ENCODE measurements at places on chromosomes 11 and 22.

GRCh38 chr11:43834286-43834685 lies 46.3 kb upstream of the ALKBH3 start:
- H3K27ac ChIP-seq = no peak overlapping the region
- DNase-seq = no peak
- H3K27me3 ChIP-seq = no peaks in the 10 kb centered on the region
- H3K36me3 ChIP-seq = no peaks in the 10 kb centered on the region
- H3K4me1 ChIP-seq = no peaks in the 10 kb centered on the region

DNA sequence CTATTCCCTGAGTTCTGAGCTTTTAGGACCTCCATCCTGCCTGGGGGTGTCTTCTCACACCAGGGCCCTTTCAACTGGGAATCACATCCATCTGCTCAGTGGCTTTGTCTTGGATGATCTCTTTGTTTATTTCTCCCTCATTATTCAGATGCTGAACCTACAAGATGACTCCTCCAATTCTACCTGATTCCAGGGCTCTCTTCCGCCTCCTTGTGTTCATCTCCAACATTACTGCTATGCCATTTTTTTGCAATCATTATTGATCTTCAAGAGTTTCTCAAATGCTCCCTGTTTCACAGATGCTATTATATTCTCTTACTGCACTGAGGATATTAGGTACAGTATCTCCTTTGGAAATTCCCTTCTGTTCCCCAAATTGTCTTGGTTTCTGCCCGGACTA lies 307.7 kb downstream of the SHANK2 start:
- H3K4me1 ChIP-seq = no peaks in the 10 kb centered on the region
- H3K36me3 ChIP-seq = no peaks in the 10 kb centered on the region
- no peak overlapping the region for H3K27ac ChIP-seq
- DNase-seq = no peak
- no peaks in the 10 kb centered on the region for H3K27me3 ChIP-seq

- no peak overlapping the region for H3K27ac ChIP-seq
- H3K4me1 ChIP-seq = no peaks in the 10 kb centered on the region
- H3K4me3 ChIP-seq = no peak overlapping the region
- no peaks in the 10 kb centered on the region for H3K27me3 ChIP-seq
- no peaks in the 10 kb centered on the region for H3K36me3 ChIP-seq
Observed at GRCh38 chr22:25166266-25167040, 33.2 kb upstream of the CRYBB3 start.

- no peaks in the 10 kb centered on the region for H3K4me1 ChIP-seq
- DNase-seq = no peak
- no peak overlapping the region for H3K27ac ChIP-seq
- H3K4me3 ChIP-seq = no peak overlapping the region
- peaks cover 92% of the 10 kb centered on the region for H3K36me3 ChIP-seq
Observed at GRCh38 chr11:74937696-74938475, 11.0 kb downstream of the XRRA1 start.

GRCh38 chr22:35540595-35541253 lies at the start of gene RASD2:
TSS of gene RASD2 (plus strand) at chr22:35540831. CDS start at chr22:35546810, 5,979 bp downstream.
- H3K4me3 ChIP-seq = peak within 1 kb of the TSS; percentile 60
- no peaks in the 10 kb centered on the region for H3K36me3 ChIP-seq
- H3K27me3 ChIP-seq = peaks cover 29% of the 10 kb centered on the region
- no peak within 1 kb of the TSS for H3K27ac ChIP-seq
- DNase-seq = peak; percentile 48

- H3K36me3 ChIP-seq = no peaks in the 10 kb centered on the region
- H3K27me3 ChIP-seq = no peaks in the 10 kb centered on the region
- DNase-seq = no peak
Observed at GRCh38 chr11:132347156-132348090, 977.0 kb downstream of the NTM start.

- no peak overlapping the region for H3K4me3 ChIP-seq
- H3K27me3 ChIP-seq = no peaks in the 10 kb centered on the region
- DNase-seq = no peak
Observed at GRCh38 chr11:60592601-60593000, 77.4 kb downstream of the MS4A13 start.

DNA sequence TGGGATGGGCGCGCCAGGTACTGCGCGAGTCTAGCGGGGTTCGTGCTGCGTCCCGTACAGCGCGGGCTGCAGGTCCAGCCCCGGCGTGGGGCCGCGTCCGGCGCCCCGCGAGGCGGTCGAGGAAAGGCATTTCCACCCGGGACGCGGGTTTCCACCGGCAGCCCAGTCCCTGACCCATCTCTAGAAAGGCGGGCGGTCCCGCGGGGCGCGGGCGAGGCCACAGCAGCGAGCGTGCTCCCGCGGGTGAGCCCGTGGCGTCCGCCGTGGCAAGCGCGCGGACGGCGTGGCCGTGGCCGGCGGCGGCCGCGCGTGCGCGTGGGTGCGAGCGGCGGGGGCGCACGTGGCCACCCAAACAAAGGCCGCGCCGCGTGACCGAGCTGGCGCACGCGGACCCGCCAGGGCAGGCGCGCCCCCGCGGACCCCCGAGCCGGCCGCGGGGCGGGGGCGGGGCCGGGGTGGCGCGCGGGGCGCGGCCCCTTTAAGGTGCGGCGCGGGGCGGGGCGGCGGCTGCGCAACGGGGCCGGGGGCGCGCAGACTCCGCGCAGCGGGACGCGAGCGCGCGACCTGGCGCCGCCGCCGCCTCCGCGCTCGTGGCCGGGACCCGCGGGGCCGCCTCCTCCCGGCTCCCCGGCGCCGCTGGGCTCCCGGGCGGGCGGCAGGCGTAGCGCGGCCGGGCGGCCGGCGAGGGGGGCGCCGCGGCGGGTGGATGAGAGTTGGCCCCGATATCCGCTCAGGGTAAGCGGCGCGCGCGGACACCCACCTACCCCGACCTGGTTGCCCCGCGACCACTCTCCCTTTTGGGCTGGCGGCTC lies 39.3 kb upstream of the CELSR1 start:
- H3K36me3 ChIP-seq = no peaks in the 10 kb centered on the region
- no peak overlapping the region for H3K27ac ChIP-seq
- H3K27me3 ChIP-seq = no peaks in the 10 kb centered on the region
- DNase-seq = peak; percentile 66
- H3K4me3 ChIP-seq = peak overlapping the region; percentile 65
- peaks cover 43% of the 10 kb centered on the region for H3K4me1 ChIP-seq

GRCh38 chr22:24435861-24436371 lies 8.5 kb downstream of the ADORA2A start:
- no peaks in the 10 kb centered on the region for H3K27me3 ChIP-seq
- no peak for DNase-seq
- peak overlapping the region; percentile 66 for H3K27ac ChIP-seq

DNA sequence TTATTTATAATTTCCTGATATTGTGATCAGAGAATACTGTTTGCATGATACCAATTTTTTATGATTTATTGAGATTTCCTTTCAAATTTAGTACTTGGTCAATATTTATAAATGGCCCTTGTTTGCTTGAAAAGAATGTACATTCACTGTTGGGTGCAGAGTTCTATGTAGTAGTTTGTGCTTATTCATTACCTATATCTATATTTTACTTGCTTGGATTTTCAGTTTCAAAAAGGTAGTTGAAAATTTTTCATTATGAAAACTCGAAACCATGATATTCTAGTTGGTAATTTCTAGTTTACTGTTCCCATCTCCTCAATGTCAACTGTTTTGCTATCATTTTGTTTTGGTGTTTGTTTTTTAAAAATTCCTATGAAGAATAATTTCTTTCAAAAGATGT lies 155.7 kb downstream of the AASDHPPT start:
- H3K4me1 ChIP-seq = no peaks in the 10 kb centered on the region
- no peak for DNase-seq
- no peaks in the 10 kb centered on the region for H3K36me3 ChIP-seq
- no peak overlapping the region for H3K4me3 ChIP-seq
- H3K27ac ChIP-seq = no peak overlapping the region

DNA sequence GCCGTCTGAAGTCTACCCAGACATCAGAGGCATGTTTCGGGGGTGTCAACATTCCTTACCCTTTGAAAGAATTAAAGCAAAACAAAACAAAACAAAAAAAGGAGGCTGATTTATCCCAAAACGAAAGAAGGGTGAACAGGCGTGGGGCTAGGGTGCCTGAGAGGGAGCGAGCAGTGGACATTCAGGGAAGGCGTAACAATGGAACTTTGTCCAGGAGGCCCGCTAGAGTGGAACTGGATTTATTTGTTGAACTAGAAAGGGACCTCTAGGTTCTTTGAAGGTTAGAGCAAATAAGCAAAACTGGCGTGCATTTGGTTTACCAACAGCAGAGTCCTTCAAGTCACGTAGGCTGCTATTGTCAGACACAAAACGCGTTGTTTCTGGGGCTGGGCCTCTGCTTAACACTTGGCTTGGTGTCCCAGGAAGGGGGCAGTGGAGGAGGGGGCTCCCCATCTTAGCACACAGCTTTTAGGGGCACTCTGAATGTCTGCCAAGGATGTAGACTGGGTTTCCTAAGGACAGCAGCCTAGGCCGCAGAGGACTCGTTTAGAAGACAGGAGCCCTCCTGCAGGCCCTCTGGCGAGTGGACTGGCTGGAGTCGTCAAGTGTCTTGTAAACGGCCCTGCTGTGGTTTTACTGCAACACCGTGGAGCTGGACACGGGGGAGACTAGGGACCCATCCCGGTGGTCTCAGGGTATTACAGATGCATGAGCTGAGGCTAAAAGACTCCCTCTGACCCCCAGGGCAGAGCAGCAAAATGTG lies 203.7 kb upstream of the SORL1-AS1 start:
- no peaks in the 10 kb centered on the region for H3K27me3 ChIP-seq
- no peak overlapping the region for H3K27ac ChIP-seq
- no peak overlapping the region for H3K4me3 ChIP-seq
- H3K36me3 ChIP-seq = no peaks in the 10 kb centered on the region
- peaks cover 21% of the 10 kb centered on the region for H3K4me1 ChIP-seq

DNA sequence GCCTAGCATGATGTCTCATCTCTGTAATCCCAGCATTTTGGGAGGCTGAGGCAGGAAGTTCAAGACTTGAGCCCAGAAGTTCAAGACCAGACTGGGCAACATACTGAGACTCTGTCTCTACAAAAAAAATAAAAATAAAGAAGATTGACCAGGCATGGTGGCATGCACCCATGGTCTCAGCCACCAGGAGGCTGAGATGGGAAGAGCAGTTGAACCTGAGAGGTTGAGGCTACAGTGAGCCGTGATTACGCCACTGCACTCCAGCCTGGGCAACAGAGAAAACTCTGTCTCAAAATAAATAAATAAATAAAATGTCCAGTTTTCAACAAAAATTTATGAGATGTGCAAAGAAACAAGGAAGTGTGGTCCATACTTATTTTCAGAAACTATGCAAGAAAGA lies 28.3 kb downstream of the EFCAB6 start:
- no peak overlapping the region for H3K4me3 ChIP-seq
- DNase-seq = no peak
- H3K27ac ChIP-seq = no peak overlapping the region
- peaks cover 4% of the 10 kb centered on the region for H3K27me3 ChIP-seq

- peak overlapping the region; percentile 96 for H3K27ac ChIP-seq
- H3K4me1 ChIP-seq = peaks cover 66% of the 10 kb centered on the region
- H3K4me3 ChIP-seq = peak overlapping the region; percentile 52
- no peaks in the 10 kb centered on the region for H3K27me3 ChIP-seq
Observed at GRCh38 chr11:123069908-123070821, 8.2 kb upstream of the HSPA8 start.

DNA sequence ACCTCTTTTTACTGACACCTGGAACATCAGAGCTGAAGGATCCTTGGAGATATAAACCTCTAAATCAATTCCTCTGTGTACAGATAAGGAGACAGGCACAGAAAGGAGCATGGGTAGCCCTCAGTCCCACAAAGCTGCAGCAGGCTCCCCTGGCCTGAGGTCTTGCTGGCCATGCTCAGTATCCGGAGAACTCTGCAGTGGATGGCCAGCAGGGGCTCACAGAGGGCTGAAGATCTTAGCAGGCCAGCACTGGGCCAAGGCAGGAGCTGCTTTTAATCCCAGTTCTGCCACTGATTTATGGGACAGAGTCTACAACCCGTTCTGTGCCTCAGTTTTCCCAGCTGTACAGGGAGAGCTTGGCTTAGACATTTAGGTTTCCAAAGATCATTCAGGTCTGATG lies 52.6 kb upstream of the LRRC32 start:
- H3K4me3 ChIP-seq = no peak overlapping the region
- no peak overlapping the region for H3K27ac ChIP-seq
- H3K27me3 ChIP-seq = peaks cover 12% of the 10 kb centered on the region
- no peaks in the 10 kb centered on the region for H3K36me3 ChIP-seq

DNA sequence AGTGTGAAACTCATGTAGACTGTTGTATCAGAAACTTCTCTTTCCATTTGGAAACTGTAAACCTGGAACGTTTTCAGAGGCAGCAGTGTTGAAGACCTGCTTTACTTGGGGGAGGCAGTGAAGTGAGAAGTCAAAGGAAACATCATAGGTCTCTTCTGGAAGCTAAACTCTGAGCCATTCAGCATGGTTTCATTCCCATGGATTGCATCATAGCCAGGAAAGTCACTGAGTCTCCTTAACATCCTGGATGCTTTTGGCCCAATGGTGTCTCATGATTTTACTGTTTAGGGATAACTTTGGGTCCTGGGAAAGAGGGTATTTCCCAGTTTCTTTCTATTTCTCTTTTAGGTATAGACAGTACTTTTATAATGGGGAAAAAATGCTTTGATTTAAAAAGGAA lies 153.2 kb upstream of the E2F8 start:
- H3K4me3 ChIP-seq = no peak overlapping the region
- H3K27me3 ChIP-seq = no peaks in the 10 kb centered on the region
- H3K36me3 ChIP-seq = no peaks in the 10 kb centered on the region
- DNase-seq = no peak

DNA sequence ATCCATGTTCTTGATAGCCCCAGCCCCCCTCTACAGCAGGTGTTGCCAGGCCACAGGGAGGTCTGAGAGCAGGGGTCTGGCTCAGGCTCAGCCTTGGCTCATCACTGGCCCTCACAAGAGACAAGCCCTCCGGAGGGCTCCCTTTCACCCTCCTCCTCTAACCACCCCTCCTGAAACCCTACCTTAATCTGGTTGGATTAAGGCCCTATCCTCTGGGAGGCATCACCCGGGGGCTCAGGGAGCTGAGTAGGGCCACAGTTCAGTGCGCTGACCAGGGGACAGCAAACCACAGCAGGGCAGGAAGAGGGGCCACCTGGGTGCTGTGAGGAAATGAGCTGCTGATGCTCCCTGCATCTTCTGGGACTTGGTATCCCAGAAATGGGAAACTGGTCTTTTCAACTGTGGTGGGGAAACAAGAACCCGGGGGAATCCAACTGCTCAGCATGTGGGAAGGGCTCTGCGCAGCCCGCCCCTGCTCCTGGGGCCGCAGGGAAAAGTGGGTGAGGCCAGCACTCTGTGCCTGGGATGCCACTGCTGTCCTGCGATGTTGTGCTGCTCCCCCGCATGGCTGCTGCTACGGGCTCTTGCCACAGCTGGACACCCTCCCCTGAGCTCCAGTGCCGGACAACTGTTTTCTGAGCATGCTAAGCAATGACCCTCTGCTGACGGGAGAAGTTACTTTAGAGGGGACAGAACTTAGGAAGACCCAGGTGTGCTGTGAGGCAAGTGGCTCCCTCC lies 17.5 kb downstream of the ADORA2A start:
- H3K27ac ChIP-seq = no peak overlapping the region
- DNase-seq = no peak
- H3K27me3 ChIP-seq = no peaks in the 10 kb centered on the region
- H3K4me1 ChIP-seq = peaks cover 35% of the 10 kb centered on the region
- H3K4me3 ChIP-seq = no peak overlapping the region
